Stimulated activated CD4-positive, alpha-beta T cell treated with anti-CD3 and anti-CD28 coated beads, Interleukin-1b, Interleukin-23, amount 100 ng/mL, for 1 hour (primary cell): ENCODE measurements at places on chromosomes 3 and 15.

DNA sequence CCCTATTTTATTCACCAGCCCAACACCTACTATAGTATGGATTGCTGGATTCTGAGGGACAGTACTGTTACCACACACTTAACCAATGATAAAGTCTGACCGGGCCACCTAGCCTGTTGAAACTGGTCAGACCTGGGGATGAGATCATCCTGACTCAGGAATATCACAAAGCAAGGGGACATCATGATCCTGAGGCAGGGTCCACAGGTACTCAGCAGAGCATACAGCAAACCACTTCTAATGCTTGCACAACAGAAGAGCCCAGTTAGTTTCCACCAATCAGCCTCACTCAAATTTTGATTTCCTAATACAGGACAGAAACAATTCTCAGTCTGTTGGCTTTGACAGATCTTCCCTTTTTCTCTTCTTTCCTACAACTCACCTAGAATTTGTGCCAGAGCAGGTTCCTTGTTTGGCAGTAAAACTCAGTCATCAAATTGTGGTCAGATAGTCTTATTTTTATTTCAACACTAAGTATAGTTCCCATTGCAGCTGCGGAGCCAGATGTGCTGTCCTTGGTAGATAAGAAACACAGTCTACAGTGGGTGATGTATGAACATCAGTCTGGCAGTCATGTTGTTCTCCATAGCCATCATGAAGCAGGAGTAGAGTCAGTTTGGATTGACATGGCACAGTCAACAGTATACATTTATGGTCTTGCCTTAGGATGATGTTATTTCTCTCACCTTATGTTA is 90.1 kb upstream of the PRR23C start:
- no peak for DNase-seq

GRCh38 chr3:112043621-112044201 is 9.2 kb downstream of the TMPRSS7 start:
- no peak for DNase-seq

DNA sequence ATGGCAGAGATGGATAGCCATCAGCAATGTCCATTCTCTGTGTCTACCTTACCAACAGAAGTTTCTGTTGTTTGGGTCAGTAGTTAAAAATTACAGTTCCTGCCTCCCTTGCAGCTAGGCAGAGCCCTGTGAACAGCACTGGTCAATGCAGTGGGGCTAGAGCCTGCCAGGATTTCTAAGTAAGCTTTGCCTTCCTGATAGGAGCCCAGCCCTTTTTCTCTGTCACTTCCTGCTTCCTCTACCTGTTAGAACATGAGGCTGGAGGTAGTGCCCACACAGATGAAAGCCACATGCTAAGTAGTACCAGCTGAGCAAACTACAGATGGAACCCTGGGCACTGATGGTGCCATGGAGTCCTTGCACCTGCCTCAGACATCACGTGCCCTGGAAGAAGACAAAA is 45.0 kb downstream of the MGLL start:
- no peak for DNase-seq

- no peak for DNase-seq
These were observed 42.5 kb downstream of the IL1RAP start for GRCh38 chr3:190556351-190556750.

GRCh38 chr3:136671921-136672320 is 80.3 kb downstream of the STAG1 start:
- DNase-seq, result no peak

DNA sequence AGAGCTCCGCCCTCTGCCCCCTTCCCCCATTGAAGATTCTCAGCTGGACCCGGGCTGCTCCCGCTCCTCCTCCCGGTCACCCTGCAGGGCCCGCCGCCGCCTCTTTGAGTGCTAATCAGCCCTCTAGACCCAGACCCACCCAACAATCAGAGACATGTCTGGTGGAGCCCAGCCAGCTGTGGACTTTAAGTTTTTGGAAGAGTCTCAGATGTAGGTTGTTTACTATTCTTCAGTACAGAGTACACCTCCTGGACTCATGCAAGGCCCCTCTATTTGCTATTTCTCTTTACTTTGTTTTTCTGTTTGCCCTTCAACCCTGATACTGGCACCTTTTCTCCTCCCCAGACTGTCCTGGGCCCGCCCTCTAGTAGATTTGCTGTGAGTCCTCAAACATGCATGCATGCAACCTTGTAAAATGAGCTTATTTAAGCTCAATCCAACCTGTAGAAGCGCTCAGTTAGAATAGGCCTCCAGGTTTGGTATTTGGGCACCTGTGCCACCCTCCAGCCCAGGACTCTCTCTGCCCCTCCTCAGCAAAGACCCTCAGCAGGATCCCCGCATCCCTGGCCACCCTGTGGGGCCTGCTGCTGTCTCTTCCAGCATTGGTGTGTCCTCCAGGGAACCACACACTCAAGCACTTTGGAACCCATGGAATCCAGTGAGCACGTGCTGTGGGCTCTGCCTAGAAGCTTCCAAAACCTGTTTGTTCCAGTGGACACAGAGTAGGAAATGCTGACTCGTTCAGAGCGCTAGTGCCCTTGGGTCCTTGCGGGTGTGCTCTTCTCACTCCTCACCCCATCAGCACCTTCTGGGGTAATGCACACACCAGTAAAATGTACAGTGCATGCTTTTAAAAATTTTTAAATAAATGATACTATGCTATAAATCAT is 4.6 kb downstream of the PRR23E start:
- no peak for DNase-seq

DNA sequence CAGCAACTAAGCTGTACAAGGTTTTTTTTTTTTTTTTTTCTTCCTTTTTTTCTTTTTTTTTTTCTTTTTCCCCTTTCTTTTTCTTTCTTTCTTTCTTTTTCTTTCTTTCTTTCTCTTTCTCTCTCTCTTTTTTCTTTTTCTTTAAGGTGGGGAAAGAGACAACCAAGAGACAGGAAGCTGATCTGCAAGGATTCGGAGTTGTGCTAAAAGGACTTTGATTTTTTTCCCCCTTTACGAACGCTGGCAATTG is 148 bp downstream of the RBMS3 start:
- DNase-seq, result no peak

DNA sequence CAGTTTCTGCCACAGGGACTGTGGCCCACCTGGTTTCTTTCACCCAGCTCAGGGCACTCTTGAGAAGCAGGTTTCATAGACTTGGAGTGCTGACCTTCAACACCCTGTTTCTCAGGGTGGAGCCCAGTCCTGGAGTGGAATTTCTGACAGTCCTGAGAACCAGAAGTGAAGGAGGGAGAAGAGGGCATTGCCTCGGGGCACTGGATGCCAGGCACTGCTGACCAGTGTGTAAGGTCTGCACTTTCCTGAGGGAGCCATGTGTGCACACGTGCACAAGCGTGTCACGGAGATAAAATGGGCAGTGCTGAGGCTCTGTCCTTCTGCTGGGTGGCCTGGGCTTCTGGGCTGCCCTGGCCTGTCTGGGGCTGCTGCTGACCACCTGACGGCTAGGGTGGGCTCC is 118.5 kb downstream of the SEC22A start:
- no peak for DNase-seq

DNA sequence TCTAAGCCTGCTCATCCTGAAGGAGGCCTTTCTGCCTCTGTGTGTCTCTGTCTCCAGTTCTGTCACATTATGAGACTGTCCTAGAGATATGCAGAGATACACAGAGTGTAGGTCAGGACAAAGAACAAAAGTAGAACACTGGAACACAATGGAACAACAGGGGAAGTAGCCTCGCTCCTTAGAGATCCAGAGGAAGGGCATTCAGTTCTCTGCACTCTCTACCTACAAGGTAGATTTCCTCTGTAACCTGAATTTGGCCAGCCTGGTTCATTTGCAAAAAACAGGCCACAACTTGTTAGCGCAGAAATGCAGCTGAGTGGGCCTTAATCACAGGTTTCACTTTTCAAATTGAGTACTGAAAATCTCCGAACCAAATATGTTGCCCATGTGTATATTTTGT is 19.4 kb downstream of the NEK10 start:
- DNase-seq, result no peak

DNA sequence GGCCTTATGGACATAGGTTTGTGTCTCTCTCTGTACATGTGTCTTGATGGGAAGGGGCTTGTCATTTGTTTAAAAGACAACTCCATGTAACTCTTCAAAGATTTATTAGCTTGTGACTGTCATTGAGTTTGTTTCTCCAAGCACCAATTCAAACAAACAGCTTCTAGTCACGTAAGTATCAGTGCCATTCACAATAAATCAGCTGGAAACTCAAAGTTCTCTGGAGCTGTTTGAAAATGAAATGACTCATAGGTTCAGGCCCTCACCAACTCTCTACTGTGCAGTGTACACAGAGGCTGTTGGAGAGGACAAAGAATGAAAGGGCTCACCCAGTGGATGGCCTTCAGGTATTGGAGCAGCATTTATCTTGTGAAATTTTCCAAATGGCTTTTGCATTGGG is 476.3 kb downstream of the AGBL1 start:
- no peak for DNase-seq

DNA sequence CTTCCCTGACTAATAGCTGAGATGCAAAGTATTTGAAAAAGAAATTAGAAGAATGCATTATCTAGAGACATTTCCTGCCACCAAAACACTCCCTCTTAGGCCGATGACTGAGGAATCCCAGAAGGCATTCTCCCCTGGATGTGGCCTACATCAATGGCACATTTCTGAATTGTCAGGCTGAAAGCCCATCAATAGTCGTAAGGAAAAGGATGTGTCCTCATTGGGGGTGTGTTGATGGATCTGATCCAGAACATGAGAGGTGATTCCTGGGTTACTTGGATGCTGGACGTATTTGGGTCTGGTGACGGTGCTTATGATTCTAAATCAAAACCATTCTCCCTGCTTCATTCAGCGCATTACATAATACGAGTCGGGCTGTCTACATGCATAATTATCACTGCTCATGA is 216.9 kb upstream of the CDIN1 start:
- no peak for DNase-seq

DNA sequence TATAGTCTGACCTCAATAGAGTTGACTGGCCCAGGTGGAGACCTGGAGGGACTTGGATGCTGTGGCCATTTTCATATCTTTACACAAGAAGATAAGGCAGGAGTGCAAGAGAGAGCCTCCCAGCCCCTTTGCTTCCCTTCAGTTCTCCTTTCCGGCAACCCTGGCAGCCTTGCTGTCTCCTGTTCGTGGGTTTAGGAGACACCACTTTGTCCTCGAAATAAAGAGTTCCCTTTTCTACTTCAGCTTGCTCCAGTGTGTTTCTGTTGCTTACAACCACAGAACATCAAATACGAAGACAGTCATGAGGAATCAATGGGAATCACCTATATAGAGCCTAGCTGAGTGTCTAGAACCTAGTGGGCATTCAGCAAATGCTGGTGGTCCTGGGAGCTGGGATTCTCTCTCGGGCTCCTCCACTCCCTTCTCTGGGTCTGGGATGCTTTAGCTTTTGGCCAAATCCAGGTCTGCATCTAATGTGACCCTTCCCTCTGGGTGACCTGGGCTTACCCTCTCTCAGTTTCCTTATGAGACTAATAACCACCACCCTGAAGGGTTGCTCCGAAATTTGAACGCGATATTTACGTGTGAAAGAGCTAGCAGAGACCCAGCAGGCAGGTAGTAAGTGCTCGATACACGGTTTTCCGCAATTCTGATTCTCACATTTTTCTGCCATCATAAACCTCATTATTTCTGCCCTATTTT is 44.5 kb downstream of the PCSK6 start:
- no peak for DNase-seq

DNA sequence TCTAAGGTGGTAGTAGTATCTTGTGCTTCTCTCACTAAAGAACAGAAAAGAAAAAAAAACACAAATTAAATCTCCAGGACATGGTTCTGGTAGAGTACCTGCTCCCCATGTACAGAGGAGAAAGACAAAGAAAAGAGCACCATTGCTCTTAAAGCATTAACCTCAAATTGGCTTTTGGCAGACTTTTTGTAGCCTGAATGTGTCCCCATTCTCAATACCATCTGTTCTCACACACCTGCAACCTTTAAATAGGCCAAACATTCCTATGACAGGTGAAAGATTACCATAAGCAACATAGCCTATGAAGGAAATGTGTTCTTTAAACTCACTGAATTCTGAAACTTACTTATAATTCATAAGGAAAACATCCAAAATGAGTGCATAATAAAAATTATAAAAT is 68.0 kb downstream of the TIPARP start:
- no peak for DNase-seq

DNA sequence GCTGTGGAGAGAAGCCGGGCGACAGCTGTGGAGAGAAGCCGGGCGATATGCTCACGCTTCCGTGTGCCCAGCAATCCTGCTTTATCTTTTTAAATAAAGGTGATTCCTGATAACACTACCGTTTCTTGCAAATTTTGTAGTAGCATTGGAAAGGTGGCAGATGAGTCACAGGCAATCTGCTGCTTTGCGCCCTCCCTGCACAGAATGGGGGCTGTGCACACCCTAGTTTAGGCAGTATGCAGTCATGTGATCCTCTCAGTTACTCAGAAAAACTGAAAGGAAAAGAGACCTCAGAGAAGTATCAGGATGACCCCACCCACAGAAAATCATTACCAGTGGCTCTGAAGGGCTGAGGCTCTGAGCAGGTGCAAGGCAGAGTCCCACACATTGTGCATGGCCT is 24.9 kb upstream of the TMCC1 start:
- DNase-seq, result no peak

- DNase-seq, result no peak
These were observed 1.9 kb upstream of the BCL2L10 start for GRCh38 chr15:52114261-52115055.
